Left lung (tissue), 14 donors: ENCODE measurements at places on chromosomes 13 and 19. TPM values are rescaled to one million over a fixed set of nuclear protein-coding genes. Genes with fewer than 3 reads are reported as not detected.

The KLK2 gene
- not detected for total RNA-seq

The EPSTI1 gene
- 22.4 TPM for total RNA-seq

The ZNF69 gene
- 14.6 TPM for total RNA-seq

The RETN gene
- 3.6 TPM for total RNA-seq

The PRR22 gene
- 1.7 TPM for total RNA-seq

The FFAR2 gene
- 0.85 TPM for total RNA-seq

The ZFP14 gene
- total RNA-seq: 3.8 TPM
